ENCODE measurements at places on chromosomes 7 and 10. TPM values are rescaled to one million over a fixed set of nuclear protein-coding genes. Genes with fewer than 3 reads are reported as not detected.

Gene CAMK2B
- not detected for polyA plus RNA-seq

DNA sequence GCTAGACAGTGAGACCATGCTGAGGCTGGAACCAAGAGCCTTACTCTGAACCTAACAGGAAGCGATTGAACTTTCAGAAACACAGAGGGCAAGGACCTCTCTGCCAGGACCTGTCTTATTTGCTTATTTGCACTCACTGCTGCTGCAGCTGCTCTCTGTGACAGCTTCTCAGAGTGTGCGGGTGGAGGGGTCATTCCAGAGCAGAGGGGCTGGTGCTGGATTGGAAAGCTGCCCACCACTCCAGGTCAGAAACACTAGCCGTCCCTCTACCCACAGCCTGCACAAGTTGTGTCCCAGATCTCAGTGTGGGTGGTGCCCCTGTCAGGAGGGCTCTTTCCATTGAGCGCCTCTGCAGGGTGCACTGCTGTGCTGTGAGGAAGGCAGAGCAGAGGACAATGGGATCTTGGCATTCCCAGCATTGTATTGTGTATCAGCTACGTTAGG lies 126.2 kb downstream of the CCNY start:
- H3K4me1 ChIP-seq: peaks cover 88% of the 10 kb centered on the region
- no peaks in the 10 kb centered on the region for H3K27me3 ChIP-seq
- no peak for DNase-seq
- H3K36me3 ChIP-seq: no peaks in the 10 kb centered on the region
- H3K4me3 ChIP-seq: no peak overlapping the region
- no peak overlapping the region for H3K27ac ChIP-seq

DNA sequence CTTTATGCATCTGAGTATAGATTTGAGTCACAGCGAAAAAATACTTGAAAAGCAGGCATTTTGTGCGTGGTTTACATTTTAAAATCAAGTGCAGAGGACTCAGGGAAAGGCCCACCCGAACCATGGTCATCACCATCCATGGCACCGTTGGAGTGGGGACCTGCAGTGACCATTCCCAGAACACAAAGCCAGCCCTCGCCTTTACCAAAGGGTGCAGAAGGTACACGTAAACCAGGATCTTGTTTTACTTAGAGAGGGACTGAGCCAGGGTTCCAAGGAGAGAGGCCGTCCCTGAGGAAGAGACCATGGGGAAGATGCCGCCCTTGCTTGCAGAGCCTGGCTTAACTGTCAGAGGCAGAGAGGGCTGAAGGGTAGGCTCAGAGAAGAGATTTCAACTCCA lies 12.0 kb upstream of the CNPY1 start:
- no peaks in the 10 kb centered on the region for H3K4me1 ChIP-seq
- no peaks in the 10 kb centered on the region for H3K36me3 ChIP-seq
- no peaks in the 10 kb centered on the region for H3K27me3 ChIP-seq
- no peak overlapping the region for H3K27ac ChIP-seq
- H3K4me3 ChIP-seq: no peak overlapping the region

DNA sequence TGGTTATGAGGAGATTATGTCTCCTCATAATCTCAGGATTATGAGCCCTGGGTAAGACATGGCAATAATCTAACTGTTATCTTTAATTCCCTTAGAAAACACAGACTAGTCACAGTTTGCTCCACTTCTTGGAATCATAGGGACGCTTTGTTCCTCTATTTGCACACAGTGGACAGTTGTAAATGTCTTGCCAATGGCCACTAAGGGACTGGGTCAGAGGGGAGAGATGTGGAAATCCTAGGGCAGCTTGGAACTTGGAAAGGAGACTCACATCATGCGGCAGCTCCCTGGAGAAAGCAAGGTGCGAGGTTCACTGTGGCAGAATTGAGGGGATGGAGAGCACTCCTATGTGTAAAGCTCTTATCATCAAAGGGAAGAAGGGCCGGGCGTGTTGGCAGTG lies 266.1 kb downstream of the PRPF18 start:
- no peaks in the 10 kb centered on the region for H3K27me3 ChIP-seq
- no peaks in the 10 kb centered on the region for H3K36me3 ChIP-seq
- no peaks in the 10 kb centered on the region for H3K4me1 ChIP-seq
- DNase-seq: no peak

GRCh38 chr7:3239291-3239691 lies 61.8 kb upstream of the SDK1 start:
- H3K27ac ChIP-seq: no peak overlapping the region
- peaks cover 12% of the 10 kb centered on the region for H3K4me1 ChIP-seq
- H3K4me3 ChIP-seq: no peak overlapping the region
- H3K27me3 ChIP-seq: no peaks in the 10 kb centered on the region
- H3K36me3 ChIP-seq: no peaks in the 10 kb centered on the region
